GM12865 (cell line): ENCODE measurements at places on chromosomes 5 and 9.
A peak's percentile ranks its signal among the peaks of the same experiment; 100 is the strongest.

GRCh38 chr5:67549296-67549618 is 352.7 kb upstream of the CD180 start:
- DNase-seq: no peak

GRCh38 chr5:149416987-149417710 is 38.1 kb upstream of the IL17B start:
- no peak for DNase-seq

- no peak for DNase-seq
Observed at GRCh38 chr5:134097211-134097749, 17.2 kb upstream of the TCF7 start.

- no peak for DNase-seq
Observed at GRCh38 chr5:81789033-81789432, 38.1 kb upstream of the SSBP2 start.

DNA sequence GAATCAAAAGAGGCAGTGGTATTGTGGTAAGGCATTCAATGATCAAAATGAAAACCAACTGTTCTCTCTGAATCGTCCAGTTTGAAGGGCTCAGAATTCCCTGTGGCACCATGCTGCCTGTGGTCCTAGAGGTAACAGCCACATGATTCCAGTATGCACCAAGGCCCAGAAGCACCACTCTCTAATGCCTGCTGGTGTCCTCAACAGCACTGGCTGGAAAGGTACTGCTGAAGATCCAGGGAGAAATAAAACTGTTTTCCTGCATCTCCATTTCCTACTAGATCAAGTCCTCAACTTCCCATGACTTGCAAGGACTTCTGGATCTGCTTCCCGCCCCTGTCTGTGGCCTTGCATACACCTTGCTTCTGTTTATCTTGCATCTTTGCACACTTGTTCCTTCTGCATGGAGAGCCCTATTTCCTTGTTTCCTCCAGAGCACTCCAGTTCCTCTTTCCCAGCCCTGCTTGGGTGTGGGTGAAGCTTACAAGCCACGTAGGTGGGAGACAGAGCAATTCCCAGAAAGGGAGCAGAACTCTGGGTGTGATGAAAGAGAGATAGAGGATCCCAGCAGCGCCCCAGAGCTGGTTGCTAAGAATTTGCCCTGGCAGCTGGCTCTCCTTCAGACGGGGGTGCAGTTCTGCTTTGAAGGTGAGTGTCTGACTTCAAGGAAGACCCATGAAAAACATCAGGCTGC is 41.0 kb upstream of the EQTN start:
- DNase-seq: no peak

- DNase-seq: no peak
Observed at GRCh38 chr5:139382807-139383206, 290 bp downstream of the SLC23A1 start.

DNA sequence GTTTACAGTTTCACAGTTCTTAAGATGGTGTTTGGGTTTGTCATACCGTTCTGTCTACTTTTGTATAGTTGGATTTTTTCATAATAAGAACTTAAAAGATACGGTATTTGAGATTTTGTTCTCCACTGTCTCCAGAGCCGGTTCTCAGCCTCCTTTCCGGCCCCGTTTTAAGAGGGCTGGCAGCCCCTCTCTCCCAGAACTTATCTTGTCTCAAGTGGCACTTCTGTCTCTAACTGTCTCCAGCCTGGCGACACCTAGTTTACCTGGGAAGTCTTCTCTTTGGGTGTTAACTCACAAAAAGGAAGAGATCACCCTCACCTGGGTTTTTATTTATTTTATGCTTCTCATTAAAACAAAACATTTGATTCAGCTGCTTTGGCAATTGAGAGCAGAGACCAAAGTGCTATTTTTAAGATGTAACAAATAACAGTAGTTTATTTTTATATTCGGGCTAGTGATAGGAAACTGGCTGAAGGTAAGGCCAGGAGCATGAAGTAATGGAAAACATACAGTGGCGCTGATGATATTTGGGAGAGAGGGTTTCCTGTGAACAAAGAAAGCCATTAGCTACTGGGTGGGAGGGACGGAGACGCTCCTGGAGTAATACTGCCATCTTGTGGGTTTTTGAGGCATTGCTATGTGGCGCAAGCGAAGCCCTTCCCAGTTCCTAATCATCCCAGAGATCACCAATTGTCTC is 48.3 kb downstream of the ACER2 start:
- DNase-seq: peak; percentile 80

GRCh38 chr9:128081056-128081455 is 13.0 kb downstream of the SLC25A25 start:
- DNase-seq: peak; percentile 38

- DNase-seq: no peak
Observed at GRCh38 chr5:178398901-178399700, 166.5 kb upstream of the PHYKPL start.

DNA sequence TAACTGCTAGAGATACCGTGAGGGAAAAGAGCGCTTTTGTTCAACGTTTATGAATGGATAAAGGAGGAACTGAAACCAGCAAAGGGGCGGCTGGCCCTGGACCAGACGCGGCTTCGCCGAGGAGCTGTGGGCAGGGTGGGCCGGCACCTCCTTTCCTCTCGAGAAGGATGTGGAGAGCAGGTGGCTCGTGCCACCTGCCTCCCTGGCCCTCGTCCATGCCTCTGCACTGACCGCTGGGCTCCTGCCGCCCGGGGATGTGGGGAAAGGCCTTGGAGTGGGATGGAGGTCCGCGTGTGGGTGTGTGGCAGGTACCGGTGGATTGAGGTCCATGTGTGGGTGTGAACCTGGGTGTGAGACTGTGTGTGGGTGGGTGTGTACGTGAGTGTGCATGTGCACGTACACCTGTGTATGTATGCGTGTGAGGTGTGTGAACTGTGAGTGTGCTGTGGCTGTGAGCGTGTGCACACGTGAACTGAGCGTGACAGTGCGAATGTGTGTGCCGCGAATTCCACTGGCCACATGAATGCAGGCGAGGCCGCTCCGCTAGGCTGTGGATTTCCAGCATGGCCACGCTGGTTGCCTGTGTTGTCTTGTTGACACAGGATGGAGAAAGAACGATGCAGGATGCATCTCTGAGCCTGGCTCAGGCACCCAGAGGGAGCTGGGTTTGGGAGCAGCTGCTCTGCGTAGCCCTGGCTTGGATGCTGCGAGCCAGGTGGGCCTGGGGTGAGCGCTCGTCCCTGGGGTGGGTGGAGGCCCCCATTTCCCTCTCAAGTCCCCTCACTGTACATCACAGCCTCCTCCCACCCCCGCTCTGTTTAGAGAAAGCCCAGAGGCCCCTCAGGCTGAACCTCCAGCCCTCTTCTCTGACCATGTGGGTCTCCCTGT is 4.4 kb upstream of the CEP72 start:
- peak; percentile 58 for DNase-seq

DNA sequence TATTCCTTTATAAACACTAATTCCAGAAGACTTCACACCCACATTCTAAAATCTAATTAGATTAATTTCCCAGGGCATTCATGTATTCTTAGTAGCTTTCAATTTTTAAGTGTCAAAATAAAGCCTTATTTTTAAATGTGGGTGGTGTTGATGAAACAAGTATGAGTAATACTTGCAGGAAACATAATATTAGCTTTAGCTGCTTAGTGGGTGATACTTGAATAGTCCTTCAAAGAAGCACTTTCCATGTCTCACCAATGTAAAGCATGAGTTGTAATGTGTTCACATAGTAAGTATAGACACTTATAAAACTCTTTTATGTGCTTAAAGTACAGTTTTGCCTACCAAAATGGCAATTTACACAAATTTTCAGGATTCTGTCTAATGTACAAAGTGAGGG is 6.9 kb downstream of the FNBP1 start:
- peak; percentile 64 for DNase-seq

- DNase-seq: no peak
Observed at GRCh38 chr5:82396871-82397514, 118.8 kb upstream of the RPS23 start.

- DNase-seq: no peak
Observed at GRCh38 chr9:10134266-10134665, 478.5 kb downstream of the PTPRD start.

DNA sequence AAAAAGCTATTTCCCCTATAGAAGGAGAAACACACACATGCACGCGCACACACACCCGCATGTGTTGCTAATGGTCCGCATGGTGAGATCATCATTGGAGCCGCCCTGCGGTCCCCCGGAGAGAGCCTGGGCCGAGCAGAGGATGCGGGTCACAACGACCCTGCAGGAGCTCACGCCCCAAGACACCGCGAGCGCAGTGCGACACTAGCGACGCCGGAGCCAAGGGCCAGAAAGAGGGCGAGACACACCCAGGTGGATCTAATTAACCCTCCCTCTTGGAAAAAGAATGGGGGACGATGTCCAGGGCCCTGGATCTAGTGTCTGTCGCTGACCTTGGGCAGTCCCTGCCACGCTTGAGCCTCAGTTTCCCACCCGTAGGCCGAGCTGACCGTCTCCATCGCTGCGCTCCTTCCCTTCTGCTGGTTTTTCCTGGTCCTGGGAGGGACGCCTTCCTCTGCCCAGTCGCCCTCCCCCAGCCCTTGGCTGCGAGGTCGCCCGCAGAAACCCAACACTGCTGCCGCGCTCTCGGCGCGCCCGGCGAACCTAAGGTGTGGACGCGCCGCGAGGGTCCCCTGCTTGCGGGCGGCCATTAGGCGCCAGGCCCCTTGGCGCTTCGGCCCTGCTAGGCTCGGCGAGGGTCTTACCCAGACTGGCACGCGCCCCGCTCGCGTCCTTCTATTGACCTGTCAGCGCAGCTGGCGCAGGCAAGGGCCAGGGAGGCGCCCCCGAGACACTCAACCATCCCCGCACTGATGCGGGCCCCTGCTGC is 47.5 kb upstream of the RNF20 start:
- no peak for DNase-seq

DNA sequence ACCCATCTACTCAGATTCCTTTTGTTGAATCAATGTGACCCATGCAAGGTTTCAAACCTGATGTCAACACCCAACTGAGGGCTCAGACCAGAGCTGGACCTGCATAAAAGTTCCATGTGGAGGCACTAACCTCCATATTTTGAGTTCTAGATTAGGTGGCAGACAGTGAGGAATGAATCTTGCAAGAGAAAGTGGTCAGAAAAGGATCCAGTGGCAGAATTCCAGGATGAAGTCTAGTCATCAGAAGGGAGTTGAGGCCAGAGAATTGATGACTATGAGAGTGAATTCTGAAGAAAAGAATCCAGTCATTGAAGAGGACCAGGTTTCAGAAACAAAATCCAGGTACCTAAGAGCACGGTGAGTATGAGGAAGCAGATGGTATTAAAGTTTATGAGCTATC is 205.1 kb upstream of the RGMB start:
- no peak for DNase-seq

DNA sequence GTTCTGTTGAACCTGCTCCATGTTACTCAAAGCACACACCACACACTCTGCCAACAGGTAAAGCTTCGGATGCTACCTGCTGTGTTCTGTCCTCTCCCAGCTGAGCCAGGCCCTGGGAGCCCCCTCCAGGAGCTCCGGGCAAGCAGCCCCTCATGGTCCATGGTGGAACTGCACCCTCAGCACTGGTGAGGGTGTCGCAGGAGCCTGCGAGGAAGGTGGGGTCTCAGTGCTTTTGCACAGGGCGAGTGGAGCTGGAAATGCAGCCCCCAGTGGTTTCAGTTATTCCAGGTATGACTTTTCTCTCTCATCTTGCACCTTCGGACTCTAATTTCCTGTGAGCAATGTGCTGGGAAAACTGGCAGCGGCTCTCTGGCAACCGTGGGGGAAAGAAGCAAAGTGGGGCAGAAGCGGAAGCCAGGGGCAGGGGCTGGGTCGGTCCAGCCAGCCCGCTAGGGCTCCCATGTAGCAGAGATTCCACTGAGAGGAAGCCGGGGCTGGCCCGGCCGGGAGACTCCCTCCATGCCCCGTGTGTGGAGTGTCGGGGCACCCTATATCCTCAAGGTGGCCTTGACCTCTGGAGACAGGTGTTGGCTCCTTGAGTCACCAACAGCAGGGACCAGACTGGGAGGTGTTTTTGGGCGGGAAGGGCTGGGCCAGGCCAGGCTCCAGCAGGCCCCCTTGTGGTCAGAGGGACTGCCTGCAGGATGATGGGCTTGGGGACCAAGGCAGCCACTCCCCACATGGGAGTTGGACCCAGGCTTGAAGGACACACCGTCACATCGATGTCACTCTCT is 75.6 kb upstream of the PRSS3 start:
- DNase-seq: peak; percentile 56

DNA sequence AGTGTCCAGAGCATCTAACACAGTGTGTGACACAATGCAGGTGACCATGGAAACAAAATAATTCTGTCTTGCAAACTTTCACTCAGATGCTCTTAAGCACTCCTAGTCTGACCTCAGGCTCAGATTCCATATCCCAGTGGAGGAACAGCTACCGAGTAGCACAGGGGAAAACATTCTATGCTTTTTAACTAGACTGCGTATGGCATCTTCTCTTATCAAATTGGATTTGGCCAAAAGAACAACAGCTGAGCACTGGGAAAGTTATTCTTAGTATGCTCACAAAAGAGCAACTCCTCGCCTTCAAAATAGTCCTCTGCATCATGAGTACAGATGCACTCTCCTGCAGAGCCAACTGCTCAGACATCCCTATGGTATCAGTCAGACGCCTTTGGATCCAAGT is 528.2 kb upstream of the DAP start:
- no peak for DNase-seq

GRCh38 chr5:74629326-74629725 is 11.2 kb downstream of the ENC1 start:
- no peak for DNase-seq

DNA sequence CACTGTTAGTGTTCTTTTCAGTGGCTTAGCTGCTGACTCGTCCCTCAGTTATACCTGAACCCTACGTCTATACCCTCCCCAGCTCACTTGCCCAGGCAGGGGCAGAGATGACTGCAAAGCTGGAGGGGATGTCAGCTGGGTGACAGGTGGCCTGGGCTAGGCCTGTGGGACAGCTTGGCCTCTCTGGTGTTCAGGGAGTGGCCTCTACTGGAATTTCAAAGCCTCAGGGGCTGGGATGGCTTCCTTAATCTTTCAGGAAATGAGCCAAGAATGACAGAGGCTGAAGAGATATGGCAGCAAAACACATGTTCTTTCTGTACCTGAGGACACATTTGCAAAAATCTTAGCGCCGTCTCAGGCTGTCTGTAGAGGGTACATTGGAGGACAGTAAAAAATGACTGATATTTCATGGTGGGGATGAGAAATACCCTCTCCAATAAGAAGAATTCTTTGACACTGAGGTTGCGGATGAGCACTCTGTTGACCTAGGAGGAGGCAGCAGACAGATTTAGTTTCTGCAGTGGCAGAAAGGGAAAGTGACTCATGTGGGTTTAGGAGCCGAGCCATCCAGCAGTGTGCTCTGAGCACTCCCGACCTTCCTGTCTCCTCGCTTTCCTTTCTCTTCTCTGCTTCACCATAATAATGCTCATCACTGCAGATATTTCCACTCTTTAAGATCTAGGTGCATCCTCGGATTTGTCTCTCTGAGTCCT is 54.4 kb downstream of the ENTREP1 start:
- no peak for DNase-seq

GRCh38 chr9:125515281-125515680 is 191.7 kb downstream of the MAPKAP1 start:
- no peak for DNase-seq

DNA sequence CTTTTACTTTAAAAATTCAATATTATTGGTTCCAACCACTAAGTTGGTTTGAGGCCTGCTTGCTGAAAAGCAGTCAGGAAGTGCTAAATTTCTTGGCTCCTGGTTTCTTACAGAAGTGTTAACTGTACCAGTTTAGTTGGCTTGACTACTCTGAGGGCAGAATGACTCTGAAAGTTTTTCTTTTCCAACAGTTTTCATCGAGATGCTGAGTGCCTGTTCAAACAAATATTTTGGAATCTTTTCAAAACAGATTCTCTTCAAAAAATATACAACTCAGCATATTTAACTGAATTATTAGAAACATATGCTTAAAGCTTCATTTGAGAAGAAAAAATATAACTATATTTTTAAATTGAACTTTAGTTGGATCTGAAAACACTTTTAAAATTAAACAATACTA is 37.0 kb downstream of the SLC38A9 start:
- DNase-seq: no peak

GRCh38 chr5:176792655-176793342 is 17.6 kb upstream of the UNC5A start:
- DNase-seq: no peak
